Forelimb muscle (tissue), 1 donor: ENCODE measurements at places on chromosomes 16 and 17.

GRCh38 chr17:43062984-43063638 is 38.1 kb downstream of the RND2 start:
- no peak for DNase-seq

- DNase-seq = no peak
Measured at GRCh38 chr17:54455251-54455868, 445.3 kb upstream of the TOM1L1 start.

GRCh38 chr17:72287586-72287985 is 166.8 kb downstream of the SOX9 start:
- DNase-seq = no peak

- no peak for DNase-seq
Measured at GRCh38 chr16:2154533-2155090, 970 bp upstream of the TRAF7 start.

DNA sequence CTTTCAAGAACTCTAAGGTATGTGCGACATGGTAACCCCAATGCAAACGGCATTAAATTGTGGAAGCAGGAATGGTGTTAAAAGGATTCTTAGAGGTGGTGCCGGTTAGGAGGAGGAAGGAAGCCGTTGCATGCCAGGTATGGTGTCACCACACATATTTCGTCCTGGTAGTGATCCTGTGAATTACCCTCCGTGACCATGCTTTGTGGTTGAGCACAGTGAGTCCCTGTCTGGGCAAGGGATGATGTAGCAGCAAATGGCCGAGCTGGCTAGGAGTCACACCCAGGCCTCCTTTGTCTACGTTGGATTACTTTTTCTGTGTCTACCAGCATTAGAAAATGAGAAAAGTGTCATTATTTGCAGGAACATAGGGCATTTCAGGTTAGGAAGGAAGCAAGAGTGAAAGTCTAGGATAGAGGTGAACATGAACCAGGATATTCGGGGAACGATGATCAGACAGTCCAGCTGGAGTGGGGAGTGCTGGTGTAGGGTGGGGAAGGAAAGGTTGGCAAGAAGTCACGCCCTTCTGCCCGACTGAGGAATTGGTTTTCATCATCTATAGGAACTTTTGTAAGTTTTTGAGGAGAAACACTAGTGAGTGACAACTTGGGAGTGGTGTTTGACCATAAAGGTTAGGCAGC is 123.5 kb downstream of the PRKCA start:
- DNase-seq = no peak

- no peak for DNase-seq
Measured at GRCh38 chr17:64785011-64785421, 122.9 kb upstream of the SMURF2 start.

- no peak for DNase-seq
Measured at GRCh38 chr17:30300818-30301217, 9.1 kb upstream of the BLMH start.

DNA sequence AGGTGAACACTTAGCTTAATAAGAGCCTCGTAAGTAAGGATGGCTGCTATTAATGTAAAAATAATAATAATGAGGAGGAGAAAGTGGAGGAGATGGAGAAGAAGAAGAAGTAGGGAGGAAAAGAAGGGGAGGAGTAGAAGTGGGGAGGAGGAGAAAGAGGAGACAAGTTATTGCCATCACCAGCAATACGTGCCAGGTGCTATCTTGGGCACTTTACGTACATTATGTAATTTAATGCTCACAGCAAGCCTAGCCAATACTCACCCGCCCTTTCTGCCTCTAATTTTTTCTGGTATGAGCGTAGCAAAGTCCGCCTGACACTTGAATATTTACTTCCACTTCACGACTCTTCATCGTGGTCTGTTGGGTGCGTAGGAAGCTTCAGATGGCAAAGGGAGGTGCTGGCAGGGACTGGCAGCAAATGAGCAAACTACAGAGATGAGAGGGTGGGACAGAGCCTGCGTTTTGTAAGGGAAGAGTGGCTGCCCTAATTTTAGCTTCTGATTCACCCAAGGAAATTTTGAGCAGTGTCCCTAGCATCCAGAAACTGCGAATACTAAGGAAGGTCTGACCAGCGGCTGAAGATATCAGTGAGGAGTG is 42.1 kb upstream of the CDH13 start:
- DNase-seq = no peak
